ENCODE measurements at places on chromosomes 2 and 18.

- no peak for DNase-seq
Measured at GRCh38 chr2:105426626-105427292, 27.9 kb upstream of the FHL2 start.

DNA sequence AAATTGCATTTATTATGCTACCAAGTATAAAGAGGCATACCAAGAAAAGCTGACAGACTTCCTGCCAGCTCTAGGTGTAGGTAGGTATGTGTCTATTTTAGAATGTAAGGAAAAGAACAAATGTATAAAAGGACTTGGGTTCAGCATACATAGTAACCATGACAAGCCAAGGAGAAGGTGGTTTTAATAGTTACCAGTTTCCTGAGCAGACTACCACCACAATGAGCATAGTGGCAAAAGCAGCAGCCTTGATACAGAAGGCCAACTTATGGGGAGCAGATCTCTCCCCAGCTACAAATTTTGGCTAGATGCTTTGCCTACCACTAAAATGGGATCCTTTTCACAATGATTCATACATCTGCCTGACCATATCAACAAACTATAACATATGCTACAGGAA lies 34.5 kb downstream of the METTL8 start:
- no peak for DNase-seq

GRCh38 chr2:58732999-58733398 lies 491.9 kb upstream of the FANCL start:
- no peak for DNase-seq

DNA sequence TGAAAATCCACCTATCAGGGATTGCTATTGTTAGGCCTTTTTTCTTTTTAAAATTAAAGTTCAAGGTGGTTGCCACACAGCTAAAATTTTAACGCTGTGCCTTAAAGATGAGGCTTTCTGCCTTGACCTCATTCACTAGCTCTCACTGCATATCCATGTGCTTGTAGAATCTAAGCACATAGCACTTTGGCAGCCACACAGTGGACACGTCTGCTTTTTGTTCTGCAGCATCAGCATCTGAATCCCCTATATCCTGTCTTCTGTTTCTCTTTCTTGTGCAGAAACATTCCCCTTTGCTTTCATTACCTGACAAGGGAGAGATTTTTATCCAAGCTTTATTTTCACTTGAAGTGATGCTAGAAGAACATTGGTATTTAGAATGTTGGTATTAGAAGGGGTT lies 38.1 kb downstream of the RALB start:
- no peak for DNase-seq

DNA sequence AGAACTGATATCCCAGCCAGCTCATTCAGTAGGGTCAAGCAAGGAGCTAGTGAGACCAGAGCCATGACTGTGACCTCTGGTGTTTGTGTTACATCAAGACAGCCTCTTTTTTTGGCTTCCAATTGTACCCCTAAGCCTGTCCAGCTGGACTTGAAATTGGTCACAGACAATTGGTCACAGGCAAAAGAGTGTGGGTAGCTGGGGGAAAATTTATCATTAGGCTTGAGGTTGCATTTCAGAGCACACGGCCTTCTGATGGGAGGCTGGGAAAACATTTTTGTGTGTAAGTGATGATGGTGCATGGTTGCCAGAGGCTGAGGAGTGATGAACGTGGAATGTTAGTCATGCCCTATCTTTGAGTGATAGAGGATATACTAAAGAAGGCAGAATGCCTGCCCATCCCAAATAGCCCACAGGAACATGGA lies 285.1 kb upstream of the SLC14A2 start:
- peak; percentile 33 for DNase-seq
